ENCODE measurements at places on chromosomes 6 and 20.

- no peak for DNase-seq
These were observed 76.5 kb upstream of the ADGRF1 start for GRCh38 chr6:47118611-47119010.

- no peak for DNase-seq
These were observed 17.5 kb downstream of the FRMD1 start for GRCh38 chr6:168061269-168062210.

DNA sequence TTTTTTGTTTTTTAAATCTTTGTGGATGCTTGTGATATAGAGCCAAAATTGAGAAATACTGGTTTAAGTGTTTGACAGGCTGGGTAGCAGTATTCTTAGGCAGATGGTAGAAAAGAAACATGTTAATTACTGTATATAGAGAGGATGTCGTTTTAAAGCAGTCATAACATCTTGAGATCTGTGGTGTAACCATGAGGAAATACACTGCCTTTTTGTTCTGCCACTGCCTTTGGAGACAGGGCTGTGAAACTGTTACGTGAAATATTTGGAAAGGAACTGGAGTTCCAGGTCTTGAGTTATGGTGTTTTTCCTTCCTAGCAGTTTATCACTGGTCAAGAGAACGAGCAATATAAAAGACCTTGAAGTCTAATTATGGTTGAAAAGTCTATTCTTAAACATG lies 19.5 kb downstream of the STXBP5 start:
- DNase-seq: no peak

- no peak for DNase-seq
These were observed 177.7 kb upstream of the SULF2 start for GRCh38 chr20:47963022-47963421.

DNA sequence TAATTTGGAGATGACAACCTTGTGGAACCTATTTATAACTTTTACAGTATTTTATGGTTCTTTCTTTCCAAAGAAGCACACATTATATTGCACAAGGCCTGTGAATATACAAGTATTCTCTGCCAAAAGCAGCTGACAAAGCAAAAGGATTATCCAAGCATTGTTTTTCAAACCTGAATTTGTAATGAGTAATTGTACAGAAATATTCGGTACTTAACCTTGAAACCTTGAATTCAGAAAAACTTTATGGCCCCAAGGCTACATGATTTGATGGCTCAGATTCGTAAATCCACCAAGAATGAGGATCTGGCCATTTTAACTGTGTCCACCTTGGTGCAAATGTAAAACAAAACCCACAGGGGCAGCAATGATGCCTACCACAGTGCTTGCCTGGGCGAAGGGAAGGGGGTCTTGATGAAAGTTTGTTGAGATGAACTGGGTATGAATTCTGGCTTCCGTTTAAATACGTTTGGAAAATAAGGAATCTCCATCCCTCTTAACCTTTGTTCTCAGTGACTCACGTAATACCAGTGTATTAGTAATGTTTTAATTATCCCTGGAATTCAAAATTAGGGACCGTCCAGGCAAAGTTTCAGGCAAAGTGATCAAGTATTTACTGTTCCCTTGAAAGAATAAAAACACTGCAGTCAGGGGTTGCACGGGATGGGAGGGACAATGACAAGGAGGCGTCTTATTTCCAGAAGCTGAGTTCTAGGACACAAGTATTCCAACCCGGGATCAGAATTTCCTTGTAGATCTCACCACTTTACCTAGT lies 2.7 kb upstream of the RBM24 start:
- peak; percentile 32 for DNase-seq

GRCh38 chr20:58010666-58011065 lies 217.8 kb downstream of the ANKRD60 start:
- no peak for DNase-seq

- DNase-seq: peak; percentile 33
These were observed 19.9 kb downstream of the EZR start for GRCh38 chr6:158799051-158799792.

- no peak for DNase-seq
These were observed 5.0 kb upstream of the TRAF3IP2 start for GRCh38 chr6:111610548-111611172.

DNA sequence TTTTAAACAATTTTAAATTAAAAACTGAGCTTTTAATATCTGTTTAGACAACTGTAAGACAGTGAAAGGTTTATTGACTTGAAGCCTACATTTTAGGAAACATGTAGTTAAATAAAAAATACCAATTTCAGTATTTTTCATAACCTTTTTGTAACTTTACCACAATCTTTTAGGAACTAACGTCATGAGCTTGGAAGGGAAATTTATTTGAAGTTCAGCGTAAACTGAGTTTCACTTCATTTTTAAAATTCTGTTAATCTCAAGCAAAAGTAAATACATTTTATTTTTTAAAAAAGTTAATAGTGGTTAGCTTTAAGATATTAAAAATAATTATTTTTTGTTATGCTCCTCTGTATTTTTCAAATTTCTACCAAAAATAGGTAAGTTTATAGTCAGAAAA lies 5.5 kb downstream of the CST7 start:
- no peak for DNase-seq

DNA sequence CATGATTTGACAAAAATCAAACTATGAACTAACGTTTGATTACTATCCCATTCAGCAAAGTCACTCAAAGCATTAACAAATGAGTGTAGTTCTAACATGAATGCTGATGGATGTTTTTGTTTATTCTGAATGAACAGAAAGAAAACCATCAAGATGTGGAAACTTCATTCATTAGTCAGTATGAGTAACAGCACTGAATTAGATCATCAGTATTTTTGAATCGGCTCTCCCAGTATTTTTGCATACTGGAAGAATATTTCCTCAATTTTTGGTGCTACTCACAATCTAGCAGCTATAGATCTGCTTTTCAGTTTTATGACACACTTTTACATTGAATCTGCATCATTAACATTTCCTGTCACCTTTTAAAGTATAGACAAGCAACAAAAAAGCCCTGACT lies 63.8 kb upstream of the CD83 start:
- peak; percentile 69 for DNase-seq

DNA sequence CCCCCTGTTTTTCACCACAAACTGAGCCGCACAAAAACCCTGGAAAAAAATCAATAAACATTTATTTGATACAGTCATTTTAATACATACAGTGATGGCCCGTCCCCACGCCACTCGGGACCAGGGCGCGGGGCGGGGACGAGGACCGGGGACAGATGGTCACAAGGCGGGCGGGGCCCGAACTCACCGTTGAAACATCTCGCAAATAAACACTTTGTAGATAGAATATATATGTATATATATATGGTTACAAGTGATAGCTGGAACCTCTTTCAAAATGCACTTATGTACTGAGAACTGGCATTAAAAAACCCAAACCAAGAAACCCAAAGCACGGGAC lies 418 bp upstream of the UCKL1 start:
- no peak for DNase-seq

- peak; percentile 46 for DNase-seq
These were observed 52.8 kb downstream of the MAP3K4 start for GRCh38 chr6:161044335-161044734.

- no peak for DNase-seq
These were observed 17.9 kb upstream of the CST3 start for GRCh38 chr20:23655491-23656211.

DNA sequence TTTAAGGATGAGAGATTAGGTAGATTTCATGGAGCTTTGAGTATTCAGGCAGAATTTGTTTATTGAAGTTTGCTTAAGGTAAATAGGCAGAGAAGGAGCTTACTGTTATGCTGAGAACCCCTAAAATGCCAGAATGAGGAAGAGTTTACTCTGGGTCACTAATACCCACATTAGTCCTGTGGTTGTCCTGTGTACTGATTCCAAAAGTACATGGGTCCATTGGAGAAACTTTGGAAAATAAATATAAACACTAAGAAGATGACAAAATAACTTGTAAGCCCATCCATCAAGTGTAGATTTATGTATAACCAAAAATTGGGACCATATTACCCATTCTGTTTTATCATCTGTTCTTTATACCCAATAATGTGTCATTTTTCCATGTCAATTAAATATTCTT lies 31.6 kb downstream of the ENPP1 start:
- no peak for DNase-seq

DNA sequence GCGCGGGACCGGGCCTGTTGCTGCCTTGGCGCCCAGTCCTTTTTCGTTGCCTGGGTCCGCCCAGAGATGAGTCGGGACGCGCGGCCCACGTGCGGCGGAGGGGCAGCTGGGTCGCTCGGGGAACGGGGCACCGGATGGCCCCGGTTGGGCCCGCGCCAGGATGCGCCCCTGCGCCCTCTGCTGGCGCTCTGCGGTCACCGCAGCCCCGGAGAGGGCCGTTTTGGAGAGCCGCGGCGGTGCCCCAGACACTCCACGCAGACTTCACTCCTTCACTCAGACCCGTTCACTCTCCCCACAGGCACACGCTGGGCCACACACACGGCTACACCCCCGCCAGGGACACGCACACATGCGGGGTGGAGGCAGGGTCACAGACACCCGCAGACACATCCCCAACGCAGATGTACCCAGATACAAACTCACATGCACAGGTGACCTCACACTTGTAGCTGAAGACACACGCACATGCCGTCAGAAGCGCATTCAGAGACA lies 38.8 kb downstream of the SRC start:
- peak; percentile 56 for DNase-seq

DNA sequence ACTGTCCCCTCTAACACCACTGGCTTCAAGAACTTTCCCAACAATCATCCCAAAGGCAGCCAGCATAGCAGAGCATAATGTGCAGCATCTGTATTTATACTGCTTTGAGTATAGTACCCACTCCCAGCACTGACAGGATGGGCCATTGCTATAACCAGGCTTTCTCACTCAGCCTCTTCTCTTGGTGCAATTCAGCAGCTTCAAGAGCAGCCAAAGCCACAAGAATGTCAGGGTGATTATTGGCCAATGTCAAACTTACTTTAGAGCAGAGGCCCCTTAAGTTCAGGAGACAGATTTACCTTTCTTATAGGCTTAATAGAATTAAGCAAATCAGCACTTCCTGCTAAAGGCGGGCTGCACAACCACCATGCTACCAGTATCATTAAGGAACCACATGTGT lies 232.4 kb upstream of the RSPO3 start:
- peak; percentile 14 for DNase-seq

DNA sequence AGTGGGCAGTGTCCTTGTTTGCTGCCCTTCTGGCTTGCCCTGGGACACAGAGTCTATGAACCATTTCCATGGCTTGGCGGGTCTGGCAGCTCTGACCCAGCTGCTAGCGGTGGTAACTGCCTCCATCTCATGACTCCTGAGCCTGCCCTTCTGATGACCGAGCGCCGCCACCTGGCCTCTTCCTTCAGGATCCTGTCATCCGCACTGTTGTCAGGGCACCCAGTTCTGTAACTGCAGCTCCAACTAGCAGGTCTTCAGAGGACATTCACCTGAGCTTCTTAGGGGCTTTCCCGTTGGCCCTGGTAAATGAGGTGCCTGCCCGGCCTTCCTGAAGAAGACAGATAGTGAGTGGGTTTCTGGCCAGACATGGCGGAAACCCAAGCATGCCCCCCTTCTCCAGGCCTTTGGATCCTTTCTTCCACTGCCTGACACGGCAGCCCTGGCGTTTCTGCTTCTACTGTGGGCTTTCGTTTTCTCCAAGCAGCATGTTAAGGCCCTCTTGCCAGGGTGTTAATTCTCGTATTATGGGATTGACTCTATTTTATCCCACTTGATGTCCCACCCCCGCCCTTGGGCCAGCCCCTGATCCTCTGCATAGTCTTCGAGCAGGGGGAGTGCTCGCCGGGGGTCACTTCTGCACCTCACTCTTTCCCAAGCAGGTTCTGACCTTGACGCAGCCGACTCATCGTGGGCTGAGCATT lies 24.7 kb downstream of the PACSIN1 start:
- DNase-seq: no peak

DNA sequence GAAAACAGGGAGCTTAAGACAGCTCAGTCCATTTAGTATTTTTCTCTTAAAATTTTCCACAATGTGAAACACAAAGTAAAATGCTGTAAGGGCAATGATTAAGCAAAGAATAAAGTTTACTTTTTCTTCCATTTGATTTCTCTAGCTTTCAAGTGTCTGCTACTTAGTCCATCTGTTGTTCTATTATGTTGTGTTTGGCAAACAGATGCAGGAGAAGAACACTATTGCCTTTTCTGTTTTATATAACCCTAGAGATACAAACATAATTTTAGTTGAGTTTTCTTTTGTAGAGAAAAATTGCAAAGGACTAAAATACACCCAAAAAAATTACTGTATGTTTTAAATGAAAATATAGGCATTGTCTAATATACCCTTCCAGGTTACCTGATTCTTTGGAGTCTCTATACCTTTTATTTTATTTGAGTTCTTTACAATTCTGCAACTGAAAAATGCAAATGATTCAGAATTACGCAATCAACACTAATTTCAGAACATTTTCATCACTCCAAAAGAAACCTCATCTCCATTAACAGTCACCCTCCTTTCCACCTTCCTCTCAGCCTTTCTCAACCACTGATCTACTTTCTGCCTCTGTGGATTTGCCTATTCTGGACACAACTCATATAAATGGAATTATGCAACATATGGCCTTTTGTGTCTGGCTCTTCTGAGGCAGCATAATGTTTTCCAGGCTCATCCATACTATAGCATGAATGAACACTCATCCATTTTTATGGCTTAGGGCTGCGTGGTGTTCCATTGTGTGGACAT lies 96.9 kb downstream of the MKKS start:
- peak; percentile 82 for DNase-seq

DNA sequence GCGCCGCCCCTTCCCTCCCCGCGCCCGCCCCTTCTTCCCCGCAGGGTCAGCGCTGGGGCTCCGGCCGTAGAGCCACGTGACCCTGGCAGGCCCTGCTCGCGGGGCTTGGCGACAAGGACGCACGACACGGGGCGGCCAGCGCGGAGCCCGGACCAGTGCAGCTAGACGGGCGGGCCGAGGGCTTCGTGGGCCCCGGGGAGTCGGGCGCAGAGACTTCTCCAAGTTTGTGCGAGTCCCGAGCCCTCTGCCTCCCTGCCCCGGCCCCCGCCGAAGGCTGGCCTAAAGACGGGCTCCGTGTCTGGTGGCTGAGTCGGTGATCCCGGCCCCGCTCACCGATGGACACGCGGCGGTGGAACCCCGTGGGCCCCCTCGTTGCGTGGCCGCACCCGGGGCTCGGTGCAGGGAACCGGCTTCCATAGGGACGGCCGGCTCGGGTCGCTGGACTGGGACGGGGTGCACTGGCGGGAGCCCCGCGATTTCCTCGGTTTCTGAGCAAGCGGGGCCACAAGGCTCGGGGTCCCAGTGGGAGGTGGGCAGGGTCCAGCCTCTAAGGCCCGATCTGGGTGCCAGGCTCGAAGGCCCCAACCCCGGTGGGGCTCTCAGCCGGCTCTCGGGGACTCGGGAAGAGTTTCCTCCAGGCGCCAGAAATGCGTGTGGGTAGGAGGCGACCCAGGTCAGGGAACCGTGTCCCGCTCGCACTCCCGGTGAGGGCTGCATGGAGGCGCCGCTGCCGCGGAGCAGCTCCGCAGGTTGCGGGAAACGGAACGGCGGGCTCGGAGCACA lies 452 bp upstream of the GATA5 start:
- DNase-seq: no peak

GRCh38 chr20:53439616-53440015 lies 154.0 kb downstream of the ZNF217 start:
- no peak for DNase-seq

GRCh38 chr6:111809264-111809663 lies 64.0 kb downstream of the FYN start:
- peak; percentile 67 for DNase-seq

- no peak for DNase-seq
These were observed 109.9 kb downstream of the RIN2 start for GRCh38 chr20:19867940-19868371.
